Mesenteric fat pad (tissue), 1 donor: ENCODE measurements at places on chromosomes 3 and 15. TPM values are rescaled to one million over a fixed set of nuclear protein-coding genes. Genes with fewer than 3 reads are reported as not detected.

- DNase-seq, result no peak
These were observed 225.7 kb downstream of the MEX3B start for GRCh38 chr15:81819924-81820635.

The SPTSSB gene
- total RNA-seq, result not detected

The NR1I2 gene
- total RNA-seq, result 0.26 TPM

The TPRG1 gene
- total RNA-seq, result 13.6 TPM
